ENCODE measurements at places on chromosomes 2 and 18. TPM values are rescaled to one million over a fixed set of nuclear protein-coding genes. Genes with fewer than 3 reads are reported as not detected.

- DNase-seq: no peak
These were observed 18.8 kb upstream of the ALPI start for GRCh38 chr2:232437195-232437571.

GRCh38 chr18:79006106-79006795, 26.6 kb downstream of the SALL3 start:
- no peak for DNase-seq

NTSR2 gene
- total RNA-seq: 0.10 TPM

DNA sequence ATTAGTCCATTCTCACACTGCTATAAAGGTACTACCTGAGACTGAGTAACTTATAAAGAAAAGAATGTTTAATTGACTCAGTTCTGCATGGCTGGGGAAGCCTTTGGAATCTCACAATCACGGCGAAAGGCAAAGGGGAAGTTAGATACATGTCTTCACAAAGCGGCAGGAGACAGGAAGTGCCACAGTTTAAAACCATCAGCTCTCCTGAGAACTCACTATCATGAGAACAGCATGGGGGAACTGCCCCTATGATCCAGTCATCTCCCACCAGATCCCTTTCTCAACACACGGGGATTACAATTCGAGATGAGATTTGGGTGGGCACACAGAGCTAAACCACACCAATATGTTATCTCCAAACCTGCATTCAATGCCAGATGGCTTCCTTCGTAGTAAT, 716.1 kb downstream of the DCC start:
- no peak for DNase-seq

DNA sequence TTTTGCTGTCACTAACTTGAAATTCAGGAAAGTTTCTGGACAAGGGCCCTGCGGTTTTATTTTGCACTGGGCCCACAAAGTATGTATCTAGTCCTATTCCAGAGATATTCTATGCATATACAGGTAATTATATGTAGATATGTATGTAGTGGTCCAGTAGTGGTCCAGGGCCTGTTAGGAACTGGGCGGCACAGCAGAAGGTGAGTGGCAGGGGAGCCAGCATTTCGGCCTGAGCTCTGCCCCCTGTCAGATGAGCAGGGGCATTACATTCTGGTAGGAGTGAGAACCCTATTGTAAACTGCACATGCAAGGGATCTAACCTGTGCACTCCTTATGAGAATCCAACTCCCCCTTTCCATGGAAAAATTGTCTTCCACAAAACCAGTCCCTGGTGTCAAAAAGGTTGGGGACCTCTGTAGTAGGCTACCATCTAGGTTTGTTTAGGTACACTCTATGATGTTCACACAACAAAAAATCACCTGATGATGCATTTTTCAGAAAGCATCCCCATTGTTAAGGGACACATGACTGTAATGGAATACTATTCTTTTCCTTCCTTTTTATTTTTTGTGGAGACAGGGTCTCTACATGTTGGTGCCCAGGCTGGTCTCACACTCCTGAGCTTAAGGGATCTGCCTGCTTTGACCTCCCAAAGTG, 2.8 kb upstream of the PPP4R3B start:
- DNase-seq: no peak

GAL3ST2 gene
- 0.30 TPM for total RNA-seq

- DNase-seq: no peak
These were observed 131.7 kb downstream of the BCL2L11 start for GRCh38 chr2:111252436-111252835.

GRCh38 chr2:218219934-218220333, 2.9 kb downstream of the ARPC2 start:
- DNase-seq: no peak

DNA sequence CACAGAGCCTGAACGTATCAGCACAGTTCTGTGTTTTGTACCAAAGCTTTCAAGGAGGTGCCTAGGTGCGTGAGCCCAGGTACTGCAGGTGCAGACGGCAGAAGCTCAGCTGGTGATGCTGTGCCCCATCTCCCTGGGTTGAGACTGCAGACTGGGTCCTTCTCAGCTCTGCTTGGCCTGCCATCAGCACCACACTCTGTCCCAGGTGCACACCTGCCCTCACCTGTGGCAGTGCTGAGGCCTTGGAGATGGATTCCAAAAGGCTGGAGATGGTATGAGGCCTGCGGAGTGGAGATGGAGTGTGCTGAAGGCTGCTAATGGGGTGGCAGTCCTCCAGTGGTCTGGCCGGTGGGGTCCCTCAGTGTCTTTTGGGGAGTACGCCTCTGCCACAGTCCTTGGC, 9.3 kb downstream of the LDLRAD4 start:
- DNase-seq: no peak

DNA sequence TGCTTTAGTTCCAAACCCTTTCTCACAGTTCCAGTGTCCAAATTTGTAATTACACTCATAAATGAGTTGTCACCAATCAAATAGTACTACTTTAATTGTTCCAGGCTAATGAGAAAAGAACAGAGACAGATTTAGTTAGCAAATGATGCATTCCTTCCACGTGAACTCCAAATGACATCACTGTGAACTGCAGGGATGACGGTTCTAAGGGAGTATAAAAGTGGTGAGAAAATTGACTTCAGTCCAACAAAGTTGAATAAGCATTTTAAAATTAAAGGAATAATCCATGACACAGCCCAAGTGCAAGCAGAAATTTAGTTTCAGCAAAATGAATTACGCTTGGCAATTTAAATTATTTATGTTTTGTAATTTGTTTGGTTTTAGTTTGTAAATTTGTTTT, 102.0 kb upstream of the LRATD1 start:
- no peak for DNase-seq

DNA sequence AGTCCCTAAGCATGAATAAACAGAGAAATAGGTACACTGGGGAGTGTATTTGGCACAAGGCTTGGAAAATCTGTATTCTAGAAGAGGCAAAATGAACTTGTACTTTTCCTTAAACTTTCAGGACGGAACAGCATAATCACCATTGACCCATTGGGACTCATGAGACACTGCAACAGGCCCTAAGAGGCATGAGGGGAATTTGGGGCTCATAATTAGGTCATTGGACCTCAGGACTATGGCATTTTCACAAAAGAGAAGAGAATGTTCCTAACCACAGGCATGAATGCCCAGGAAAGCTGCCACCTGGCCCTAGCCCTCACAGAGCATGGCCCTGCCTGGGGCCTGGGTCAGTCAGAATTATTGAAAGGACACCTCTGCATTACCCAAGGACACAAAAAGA, 67.9 kb upstream of the PIK3C3 start:
- no peak for DNase-seq

POTEI gene
- total RNA-seq: 0.10 TPM
